H1 (cell line): ENCODE measurements at places on chromosomes 4 and X. TPM values are rescaled to one million over a fixed set of nuclear protein-coding genes. Genes with fewer than 3 reads are reported as not detected.

TEX13A gene
- total RNA-seq = not detected in 2 replicates

TBC1D8B gene
- 7.8 and 8.4 TPM in 2 replicates for total RNA-seq

ARHGAP10 gene
- total RNA-seq = 6.0 and 6.1 TPM in 2 replicates

SLC6A8 gene
- total RNA-seq = 94.7 and 98.5 TPM in 2 replicates

SULT1B1 gene
- not detected in 2 replicates for total RNA-seq

SLC6A14 gene
- not detected in 2 replicates for total RNA-seq
